Mononuclear cell (primary cell): ENCODE measurements at places on chromosomes 7 and 10. TPM values are rescaled to one million over a fixed set of nuclear protein-coding genes. Genes with fewer than 3 reads are reported as not detected.

Gene GPNMB
- total RNA-seq = 1.5 TPM

Gene CYP3A4
- total RNA-seq = not detected

Gene MYO1G
- total RNA-seq = 180 TPM

Gene LRIT1
- total RNA-seq = not detected

Gene POLL
- 10.3 TPM for total RNA-seq

Gene ETV1
- total RNA-seq = 0.31 TPM
